ENCODE measurements at places on chromosomes 7 and 10.

DNA sequence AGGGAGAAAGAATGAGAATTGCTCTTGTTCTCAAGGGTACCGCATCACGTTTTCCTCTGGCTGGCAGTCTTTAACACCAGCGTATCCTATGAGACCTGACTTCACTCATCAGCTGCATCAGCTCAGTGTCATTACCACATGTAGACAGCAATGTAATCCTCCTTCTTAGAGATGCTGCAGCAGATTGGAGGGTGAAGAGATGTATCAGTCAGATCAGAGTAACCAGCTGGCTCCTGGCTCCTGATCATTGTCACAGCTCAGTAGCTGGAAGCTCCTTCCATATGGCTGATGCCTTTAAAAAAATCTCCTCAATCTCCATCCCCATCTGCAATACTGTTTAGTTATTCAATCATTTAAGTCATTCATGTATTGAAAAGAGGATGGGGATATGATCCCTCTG, 39.7 kb upstream of the EPHB6 start:
- no peak for DNase-seq

DNA sequence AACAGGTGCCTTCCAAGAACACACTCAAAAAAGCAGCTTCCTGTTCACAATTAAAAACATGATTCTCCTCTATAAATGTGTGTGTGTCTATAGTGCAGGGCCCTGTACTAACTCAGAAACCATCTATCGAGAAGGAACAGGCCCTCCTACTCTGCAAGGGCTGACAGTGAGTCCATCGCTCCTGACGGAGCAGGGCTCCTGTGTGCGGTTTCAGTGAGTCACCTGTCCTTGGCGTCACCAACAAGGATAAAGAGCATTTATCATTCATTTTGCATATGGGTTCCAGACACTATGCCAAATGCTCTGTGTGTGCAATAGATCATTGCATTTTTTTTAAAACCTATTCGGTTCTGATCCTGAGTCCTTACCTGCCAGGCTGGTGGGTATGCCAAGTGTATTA, 63.7 kb downstream of the TACC2 start:
- no peak for DNase-seq

DNA sequence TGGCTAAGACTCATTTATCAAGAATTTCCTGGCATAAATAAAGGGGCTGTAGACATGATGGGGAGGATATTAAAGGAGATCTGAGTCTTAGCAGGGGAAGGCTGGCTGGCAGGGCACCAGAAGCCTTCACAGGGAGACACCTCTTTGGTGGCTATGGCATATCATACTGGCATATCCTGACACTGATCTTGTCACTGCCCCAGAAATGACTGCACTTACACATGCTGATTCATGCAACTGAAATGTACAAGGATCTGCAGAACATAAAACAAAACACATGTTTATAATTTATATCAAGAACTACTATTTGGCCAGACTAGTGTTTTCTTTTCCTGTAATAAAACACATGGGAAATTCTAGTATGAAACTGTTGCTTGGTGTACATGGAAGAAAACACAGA, 5.5 kb upstream of the LIPN start:
- no peak for DNase-seq

- no peak for DNase-seq
Measured at GRCh38 chr10:123682477-123682876, 16.3 kb downstream of the GPR26 start.

DNA sequence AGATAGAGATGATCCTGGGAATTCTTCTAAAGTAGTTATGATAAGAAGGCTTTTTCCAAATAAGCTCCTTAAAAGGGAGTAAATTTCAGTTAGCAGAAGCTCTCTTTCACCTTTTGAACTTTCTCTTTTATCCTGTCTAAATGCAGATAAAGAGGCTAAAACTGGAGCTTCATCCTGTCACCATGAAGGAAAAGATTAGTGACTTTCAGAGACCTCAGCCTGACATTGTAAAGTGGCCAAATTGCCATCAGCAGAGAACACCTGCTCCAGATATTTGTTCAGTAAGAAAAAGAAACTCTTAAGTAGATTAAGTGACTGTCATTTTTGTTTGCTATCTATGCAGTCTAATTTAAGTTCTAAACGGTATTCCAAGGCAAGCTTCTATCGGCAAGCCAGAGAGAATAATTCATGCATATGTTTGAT, 18.3 kb downstream of the VWDE start:
- no peak for DNase-seq

DNA sequence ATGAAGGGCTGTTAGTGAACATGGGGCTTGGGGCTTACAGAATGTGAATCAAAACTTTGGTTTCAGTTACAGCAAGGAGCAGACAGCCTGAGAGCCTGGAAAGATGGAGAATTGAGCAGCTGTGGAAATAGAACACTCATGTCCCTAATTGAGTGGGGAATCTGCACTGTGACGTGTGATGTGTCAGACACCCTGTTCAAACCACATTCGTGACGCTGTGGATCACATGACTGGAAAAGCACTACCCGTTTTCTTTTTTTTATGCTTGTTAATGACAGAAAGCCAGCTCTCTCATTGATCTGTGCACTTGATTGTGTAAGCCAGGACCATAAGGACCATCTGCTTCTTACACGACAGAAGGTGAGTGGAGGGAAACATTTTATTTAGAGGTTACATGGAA, 15.1 kb upstream of the TBX20 start:
- no peak for DNase-seq

GRCh38 chr10:82390866-82391658, 516.1 kb downstream of the NRG3 start:
- no peak for DNase-seq

DNA sequence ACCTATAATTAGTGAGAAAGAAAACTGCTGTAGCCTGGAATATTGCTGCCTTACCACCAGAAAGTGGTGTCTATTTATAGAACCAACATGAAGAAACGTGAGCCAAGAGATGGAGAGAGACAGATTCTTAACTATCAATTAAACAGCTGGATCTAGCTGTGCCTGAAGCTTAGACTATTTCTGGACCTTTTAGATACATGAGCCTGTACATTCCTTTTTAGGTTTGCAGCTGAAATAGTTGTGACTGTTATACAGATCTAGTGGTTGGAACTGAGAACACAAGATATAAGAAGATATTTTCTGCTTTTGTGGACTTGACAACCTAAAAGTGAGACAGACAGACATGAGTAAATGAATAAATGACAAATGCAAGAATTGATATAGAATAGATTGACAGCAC, 73.4 kb downstream of the CDK14 start:
- no peak for DNase-seq

GRCh38 chr7:104643587-104644217, 315.3 kb downstream of the LHFPL3 start:
- DNase-seq: peak; percentile 2

DNA sequence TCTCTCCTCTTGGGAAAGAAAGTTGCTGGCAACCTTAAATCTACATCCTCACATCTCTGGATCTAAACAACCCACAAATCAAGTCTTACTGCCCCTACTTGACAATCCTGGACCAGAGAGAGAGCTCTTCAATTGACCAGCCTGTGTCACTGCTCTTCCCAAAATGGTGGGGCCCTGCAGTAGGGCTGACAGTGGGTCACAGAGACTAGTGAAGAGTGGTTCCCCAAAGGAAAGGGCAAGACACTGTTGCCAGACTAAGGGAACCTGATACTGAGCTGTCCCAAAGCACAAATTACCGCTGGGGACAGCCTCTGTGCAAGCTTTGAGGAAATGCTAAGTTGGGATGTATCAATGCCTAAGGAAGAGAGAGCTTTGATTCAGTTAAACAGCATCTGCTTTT, 4.5 kb upstream of the GPRIN2 start:
- no peak for DNase-seq

DNA sequence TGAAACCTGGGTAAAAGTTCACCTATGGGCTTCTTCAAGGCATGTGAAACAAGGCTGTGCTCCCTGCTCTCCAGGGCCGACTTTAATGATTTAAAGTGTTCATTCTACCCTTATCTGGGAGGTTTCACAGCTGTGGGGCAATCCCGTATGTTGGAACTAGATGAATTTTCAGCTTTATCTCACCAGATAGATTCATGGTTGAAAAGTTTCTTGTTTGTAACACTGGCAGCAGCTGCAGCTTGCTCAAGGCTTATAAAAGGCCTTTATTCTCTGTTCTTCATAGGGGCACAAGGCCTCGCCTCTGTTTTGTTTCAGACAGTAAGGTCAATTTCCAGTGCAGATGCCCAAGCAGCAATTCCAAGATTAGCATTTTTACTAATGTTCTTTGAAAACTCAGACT, 70.4 kb upstream of the DNAJB12 start:
- DNase-seq: no peak

DNA sequence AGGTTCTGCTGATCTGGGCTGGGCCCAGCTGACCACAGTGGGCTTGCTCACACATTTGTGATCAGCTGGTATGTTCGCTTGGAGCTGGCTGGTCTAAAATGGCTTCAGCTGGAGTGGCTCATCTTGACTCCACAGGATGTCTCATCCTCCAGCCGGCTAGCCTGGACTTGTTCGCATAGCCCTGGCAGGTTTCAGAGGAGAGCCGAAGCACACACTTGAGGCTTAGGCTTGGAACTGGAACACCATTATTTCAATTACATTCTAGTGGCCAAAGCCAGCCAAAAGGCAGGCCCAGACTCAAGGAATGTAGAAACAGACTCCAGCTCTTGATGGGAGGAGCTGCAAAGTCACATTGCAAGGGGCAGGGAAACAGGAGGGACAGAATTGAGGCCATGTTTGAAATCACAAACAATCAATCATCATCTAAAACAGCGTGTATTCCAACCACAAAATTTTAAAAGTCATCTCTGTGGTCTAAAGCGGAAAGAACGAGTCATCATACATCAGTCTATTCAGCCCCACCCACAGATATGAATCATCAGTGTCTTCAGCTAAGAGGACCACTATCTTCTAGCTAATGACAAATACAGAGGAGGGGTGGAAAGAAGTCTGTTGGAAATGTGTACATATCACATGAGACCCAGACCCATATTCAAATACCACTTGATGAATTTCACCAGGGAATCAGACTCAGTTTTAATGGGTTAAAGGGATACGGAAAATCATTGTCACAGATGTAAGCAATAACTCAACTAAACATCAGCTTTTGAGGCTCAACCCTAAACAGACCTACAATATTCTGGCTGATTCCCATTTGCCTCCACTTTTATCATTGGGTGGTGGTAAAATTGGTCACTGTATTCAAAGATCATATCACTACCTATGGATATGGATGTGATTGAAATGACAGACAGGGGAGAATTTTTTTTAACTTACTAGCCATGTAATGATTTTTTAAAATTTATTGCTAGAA, 139.0 kb upstream of the MKLN1 start:
- DNase-seq: peak; percentile 31

DNA sequence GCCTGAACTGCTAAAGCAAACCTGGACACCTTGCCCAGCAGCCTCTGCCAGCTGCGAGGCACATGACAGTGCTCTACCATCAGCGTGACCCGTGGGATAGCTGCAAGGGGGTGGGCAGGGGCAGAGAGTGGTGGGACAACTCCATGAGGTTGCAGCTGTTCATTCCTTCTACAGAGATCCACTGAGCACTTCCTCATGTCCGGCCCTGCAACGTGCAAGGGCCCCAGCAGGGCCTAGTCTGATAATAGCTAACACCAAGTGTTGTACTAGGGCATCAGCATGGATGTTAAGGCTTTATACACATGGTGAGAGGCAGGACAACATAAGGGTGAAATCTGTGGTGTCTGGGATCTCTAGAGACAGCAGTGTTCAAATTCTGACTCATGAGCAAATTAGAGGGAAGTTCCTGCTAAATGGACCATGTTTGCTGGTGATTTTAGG, 14.3 kb downstream of the NOD1 start:
- no peak for DNase-seq

DNA sequence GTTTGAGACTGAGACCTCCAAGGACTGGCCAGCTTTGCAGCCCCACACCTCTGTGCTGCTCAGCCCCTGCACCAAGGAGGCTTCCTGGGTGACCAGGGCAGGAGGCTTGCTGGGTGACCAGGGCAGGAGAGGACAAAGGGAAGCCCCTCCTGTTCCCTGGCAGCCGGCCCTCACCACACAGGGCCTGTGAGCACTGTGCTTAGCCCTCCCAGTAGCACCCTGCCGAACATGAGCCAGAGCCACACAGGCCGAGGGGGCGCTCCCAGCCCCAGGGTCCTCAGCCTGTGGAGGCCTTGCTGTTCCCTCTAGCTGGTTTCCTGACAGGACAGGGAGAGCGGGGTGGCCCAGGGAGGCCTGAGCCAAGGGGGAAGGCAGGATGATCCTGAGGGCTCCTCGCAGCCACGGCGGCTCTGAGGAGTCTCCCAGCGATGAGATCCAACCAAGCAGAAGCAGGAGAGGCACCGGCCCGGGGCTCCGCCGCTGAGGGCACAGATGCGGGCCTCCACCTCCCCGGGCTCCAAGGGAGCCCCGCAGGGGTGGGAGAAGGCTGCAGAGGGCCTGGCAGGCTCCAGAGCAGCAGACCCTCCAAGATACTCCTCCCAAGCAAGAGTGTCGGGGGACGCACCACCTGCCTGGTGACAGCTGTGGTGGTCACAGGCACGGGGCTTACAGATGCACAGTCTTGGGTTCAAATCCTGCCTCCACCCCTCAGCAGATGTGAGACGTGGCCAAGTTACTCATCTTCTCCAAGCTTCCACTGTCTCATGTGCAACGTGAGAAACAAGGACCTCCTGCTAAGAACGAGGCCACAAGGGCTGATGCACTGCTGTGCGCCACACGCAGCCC, 22.5 kb downstream of the WDR86 start:
- no peak for DNase-seq

DNA sequence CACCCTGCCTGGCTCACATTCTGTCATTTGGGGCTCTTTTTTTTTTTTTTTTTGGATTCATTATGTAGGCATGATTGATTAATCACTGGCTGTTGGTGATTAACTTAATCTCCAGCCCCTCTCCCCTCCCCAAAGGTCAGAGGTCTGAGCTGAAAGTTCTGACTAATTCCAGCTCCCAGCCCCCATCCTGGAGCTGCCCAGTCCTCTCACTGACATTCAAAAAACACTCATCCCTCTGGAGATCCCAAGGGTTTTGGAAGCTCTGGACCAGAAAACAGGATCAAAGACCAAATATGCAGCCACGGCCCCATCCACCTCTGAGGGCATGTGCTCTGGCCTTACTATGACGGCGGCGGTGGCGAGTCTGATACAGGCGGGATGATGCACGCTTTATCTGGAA, 53.8 kb downstream of the RBM17 start:
- no peak for DNase-seq

- no peak for DNase-seq
Measured at GRCh38 chr10:122995936-122996335, 12.7 kb downstream of the IKZF5 start.

- no peak for DNase-seq
Measured at GRCh38 chr7:76223286-76223972, 21.7 kb downstream of the SRRM3 start.

GRCh38 chr7:55436457-55436856, 71.3 kb downstream of the LANCL2 start:
- DNase-seq: no peak

DNA sequence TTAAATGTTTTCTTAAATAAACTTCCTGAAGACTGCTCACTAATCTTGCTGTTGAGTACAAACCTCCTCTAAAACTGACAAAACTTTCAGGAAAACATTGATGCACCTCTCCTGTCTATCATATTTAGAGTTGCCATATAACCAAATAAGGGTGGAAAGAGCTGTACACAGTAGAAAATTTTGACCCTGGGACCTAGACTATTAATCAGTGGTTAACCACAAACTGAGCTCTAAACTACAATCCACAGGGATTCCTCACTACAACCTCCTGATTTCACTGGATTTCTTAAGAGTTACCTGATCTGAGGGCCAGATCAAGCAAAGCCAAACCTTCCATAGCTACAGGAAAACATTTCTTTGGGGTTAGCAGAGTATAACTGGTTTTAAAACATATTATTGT, 39.9 kb upstream of the WNT16 start:
- no peak for DNase-seq

- peak; percentile 84 for DNase-seq
Measured at GRCh38 chr10:80487791-80488538, 33.9 kb downstream of the TSPAN14 start.

GRCh38 chr7:144529269-144529926, 125.9 kb upstream of the NOBOX start:
- no peak for DNase-seq

Data from AML-193 (cell line).